ENCODE measurements at places on chromosomes 3 and 15.

GRCh38 chr15:26028086-26028740, 165.1 kb upstream of the ATP10A start:
- no peak for DNase-seq

DNA sequence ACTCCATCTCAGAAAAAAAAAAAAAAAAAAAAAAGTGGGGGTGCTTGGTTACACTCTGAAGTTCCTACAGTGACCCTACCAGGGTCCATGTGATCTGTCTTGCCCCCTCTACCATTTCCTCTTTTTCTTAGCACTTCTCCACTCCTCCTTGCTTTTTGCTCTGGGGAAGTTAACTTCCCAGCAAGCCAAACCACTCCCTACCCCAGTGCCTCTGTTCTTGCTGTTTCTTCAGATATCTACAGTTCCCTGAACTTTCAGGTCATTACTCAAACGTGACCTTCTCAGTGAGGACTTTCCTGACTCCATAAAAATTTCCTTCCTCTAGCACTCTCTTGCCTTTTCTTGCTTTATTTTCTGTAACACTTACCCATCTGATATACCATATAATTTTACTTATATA, 61.1 kb upstream of the GCNT3 start:
- DNase-seq = no peak

GRCh38 chr3:188772886-188773285, 398.9 kb upstream of the TPRG1 start:
- no peak for DNase-seq

DNA sequence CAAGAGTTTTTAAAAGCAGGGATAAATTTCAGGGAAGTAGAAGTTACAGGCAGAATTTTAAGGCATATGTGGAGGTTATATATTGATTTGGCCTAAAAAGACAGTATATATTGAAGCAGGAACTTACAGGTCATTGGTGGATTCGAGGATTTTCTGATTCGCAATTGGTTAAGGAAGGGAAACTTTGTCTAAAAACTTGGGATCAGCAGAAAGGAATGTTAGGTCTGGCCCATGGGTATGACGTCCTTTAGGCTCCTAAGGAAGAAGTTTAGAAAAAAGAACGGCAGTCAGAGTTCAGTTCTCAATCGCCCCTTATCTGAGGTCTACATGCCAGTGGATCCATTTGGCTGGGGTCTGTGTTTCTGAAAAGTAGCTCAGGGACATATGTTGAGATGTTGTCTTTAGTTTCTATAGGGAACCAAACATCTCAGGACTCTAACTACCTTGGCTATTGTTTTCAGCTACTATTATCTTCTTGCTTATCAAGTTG, 33.2 kb upstream of the ACP3 start:
- DNase-seq = no peak

DNA sequence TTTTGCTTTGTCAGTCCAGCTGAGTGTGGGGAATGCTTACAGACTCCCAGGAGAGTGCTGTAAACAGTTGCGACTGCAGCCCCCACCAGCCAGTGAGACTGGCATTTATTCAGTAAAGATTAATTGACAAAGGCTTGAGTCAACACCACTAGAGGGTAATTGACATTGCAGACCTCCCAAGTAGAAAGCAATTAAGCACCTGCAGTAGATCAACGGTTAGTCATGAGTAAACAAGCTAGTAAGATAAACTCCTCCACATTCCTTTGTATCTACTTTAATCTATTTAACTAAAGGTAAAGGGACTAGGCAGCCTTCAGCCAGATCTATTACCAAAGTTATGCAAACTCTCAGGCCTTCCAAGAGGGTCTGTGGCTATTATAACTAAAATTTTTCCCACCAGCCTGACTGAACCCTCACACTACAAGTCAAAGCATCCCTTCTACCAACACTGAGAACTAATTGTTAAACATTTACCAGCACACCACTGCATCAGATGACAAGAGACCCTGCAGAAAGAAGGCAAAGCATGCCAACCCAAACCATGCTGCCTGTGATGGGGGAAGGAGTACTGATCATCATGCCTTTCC, 30.5 kb upstream of the GALNT15 start:
- DNase-seq = no peak

DNA sequence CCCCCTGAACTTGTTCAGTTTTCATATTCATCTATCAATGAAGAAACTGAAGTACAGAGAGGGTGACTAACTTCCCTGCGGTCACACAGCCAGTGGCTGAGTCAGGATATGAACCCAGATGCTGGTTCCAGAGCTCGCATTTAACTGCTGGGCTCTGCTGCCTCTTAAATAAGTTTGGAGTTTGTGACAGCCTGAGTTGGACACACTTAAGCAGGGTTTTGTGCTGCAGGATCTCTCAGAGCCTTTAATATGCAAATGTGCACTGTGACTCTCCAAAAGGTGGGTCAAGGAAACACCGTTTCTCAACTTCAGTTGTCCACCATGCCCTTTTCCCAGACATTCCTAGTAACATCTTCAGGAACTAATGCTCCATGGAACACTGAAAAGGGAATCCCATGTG, 45.8 kb downstream of the EBLN2 start:
- no peak for DNase-seq

DNA sequence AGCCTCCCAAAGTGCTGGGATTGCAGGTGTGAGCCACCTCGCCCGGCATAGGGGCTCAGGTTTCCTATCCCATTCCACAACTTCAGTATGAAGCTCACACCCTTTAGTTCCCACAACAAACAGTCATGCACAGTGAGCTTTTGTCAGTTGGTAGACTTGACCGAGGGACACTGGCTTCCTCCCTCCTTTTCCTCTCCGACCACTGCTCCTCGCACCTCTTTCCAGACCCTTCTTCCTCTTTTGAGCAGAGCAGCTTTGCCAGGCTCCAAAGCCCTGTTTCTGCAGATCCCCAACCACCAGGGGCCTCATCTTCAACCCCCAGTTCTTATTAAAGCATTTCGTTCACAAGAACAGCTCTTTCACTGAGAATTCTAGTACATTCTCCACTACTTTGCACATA, 12.7 kb upstream of the CILP start:
- no peak for DNase-seq

DNA sequence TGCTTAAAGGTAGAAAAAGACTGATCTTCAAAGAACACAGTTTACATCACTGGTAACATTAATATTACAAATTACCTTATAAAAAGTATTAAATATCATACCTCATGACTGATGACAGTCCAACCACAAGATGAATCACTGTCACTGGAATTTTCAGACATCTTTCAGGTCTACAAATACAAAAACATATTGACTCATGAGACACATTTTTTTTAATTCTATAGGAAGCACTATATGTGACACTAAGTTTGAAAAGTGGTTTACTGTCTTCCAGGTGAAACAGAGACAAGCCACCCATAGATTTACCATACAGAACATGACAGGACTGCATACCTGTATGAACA, 18.9 kb downstream of the CCPG1 start:
- DNase-seq = no peak

GRCh38 chr3:71917545-71917944, 132.6 kb upstream of the PROK2 start:
- no peak for DNase-seq

DNA sequence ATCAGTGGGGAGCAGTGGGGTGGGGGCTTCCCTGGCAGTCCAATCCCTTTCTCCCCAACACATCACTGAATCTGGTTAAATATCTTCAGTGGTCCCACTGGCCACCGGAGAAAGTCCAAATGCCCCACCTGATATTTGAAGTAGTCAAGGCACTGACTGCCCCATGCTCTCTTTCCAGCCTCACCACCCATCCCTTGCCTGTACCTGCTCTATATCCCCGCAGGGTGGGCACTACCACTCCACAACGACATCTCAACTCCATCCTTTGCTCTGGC, 101.7 kb downstream of the DAPK2 start:
- DNase-seq = no peak

- DNase-seq = no peak
Observed at GRCh38 chr3:122898298-122898697, 103.4 kb downstream of the SLC49A4 start.

GRCh38 chr3:103136621-103137020, 701.8 kb downstream of the ZPLD1 start:
- DNase-seq = no peak

- DNase-seq = no peak
Observed at GRCh38 chr15:63560741-63561448, 36.3 kb upstream of the FBXL22 start.

DNA sequence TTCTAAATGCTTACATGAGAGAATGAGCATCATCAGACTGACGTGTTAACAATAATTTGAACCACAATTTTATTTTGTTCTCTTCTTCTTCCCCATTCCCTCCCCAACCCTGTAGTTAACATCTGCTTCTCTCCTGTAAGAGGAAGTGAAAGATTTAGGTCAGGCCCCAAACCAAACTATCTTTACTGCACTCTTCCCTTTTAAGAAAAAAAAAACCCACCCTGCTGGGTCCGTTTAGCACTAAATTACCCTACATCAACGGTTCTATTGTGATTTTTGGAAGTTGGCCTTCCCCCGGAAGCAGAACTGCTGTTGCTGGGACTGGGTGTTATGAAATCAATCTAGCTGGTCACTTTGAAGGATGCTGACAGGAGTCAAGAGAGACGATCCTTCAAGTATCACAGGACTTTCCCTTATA, 49.4 kb downstream of the NFKBIZ start:
- DNase-seq = no peak

GRCh38 chr3:139289860-139290524, 53.8 kb upstream of the MRPS22 start:
- DNase-seq = no peak

GRCh38 chr3:18245721-18246120, 179.4 kb downstream of the SATB1 start:
- no peak for DNase-seq

- DNase-seq = no peak
Observed at GRCh38 chr3:118607915-118608820, 426.5 kb downstream of the IGSF11 start.

DNA sequence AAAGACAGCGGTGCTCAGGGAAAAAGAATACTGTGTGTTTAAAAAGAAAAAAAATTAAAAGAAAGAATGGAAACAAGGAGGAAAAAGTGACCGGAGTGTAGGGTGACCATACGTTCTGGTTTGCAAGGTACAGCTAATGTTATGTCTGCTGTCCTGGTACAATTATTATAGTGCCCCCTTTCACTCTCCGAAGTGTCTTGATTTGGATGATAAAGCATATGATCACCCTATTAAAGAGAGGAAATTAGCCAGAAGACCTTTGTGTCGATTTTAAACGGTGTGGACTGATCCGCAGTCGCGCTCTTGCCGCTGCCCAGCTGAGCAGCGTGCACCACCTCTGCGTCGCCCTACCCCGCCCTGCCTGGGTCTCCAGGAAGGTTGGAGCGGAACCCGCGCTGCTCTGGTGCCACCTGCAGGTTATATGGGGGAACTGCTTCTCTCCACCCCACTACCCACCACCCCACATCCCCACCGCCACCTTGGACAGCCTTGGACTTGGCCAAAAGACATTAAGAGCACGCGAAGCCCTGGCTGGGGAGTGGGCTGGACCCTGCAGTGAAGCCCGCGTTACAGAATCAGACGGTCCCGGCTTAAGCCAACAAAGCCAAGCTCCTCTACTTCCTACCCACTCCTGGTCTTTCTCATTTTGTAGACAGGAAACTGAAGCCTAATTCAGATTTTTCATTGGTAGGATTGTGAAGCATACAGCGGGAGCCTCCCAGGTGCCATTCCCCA, 41.2 kb upstream of the UBE2Q2 start:
- DNase-seq = peak; percentile 82

DNA sequence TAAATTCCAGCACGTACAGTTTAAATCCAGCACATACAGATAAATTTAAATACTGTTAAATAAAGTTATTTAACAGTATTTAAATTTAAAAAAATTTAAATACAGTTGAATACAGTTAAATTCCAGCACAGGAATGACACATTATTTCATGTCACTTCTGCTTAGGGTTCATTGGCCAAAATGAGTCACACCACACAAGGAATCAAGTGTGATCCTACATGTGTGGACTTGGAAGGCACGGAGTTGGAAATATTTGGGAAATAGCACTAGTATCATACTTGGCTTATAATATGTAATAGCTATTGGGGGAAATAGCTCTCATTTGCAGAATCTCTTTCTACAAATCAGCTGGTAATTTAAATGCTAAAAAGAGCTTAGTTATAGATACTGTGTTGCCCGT, 10.6 kb downstream of the RAB7A start:
- DNase-seq = no peak

GRCh38 chr15:51183076-51183475, 88.4 kb upstream of the TNFAIP8L3 start:
- no peak for DNase-seq

DNA sequence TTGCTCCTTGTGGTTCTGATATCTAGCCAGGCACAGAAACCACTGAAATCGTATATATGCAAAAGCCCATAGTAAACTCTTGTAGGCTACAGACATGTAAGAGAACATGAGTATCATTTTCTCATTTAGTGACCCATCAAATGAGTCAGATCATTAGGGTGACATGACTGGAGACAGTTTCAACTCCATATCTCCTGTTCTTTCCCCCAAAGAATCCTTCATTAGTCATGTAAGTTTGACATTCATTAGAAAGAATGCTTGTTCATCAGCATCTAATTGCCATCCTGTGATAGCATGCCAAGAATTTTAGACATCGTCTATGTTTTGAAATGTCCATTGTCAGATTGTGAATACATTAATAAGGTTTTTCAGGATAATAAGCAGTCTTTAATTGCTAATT, 264.9 kb upstream of the TPM1 start:
- DNase-seq = no peak

- no peak for DNase-seq
Observed at GRCh38 chr15:25812073-25812472, 51.1 kb downstream of the ATP10A start.

DNA sequence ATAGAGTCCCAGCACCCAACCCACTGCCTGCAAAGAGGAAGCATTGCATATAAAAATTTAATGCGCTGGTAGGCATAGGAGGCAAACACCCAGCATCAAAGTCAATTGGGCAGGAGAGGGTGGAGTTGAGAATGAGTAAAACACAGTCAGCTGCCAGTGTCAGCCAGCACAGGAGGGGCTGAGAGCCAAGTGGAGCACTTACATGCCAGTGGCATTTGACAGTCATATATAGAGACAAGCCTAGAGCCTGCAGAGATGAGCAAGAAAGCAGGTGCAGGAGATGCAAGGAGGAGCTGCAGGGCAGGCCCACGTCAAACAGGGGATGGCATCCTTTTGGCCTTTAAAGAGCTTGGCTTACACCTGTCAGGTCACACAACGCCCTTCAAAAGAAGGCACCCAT, 27.6 kb upstream of the ZFAND6 start:
- DNase-seq = no peak
